T-helper 2 cell (primary cell): ENCODE measurements at places on chromosomes 6 and 20.

DNA sequence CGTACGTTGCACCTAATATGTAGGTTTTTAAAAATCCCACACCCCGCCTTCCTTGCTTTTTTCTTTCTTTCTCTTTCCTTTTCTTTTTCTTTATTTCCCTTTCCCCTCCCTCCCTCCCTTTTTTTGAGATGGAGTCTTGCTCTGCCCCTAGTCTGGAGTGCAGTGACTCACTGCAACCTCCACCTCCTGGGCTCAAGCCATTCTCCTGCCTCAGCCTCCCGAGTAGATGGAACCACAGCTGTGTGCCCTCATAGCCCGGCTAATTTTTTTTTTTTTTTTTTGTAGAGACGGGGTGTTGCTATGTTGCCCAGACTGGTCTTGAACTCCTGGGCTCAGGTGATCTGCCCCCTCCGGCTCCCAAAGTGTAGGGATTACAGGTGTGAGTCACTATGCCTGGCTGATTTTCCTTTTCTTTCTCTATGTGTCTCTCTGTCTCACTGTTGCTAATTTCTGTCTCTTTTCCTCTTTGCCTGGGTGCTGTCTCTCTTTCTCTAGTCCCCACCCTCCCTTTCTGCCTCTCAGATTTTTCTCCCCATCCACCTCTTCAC lies 61.2 kb downstream of the SRC start:
- no peak for DNase-seq

DNA sequence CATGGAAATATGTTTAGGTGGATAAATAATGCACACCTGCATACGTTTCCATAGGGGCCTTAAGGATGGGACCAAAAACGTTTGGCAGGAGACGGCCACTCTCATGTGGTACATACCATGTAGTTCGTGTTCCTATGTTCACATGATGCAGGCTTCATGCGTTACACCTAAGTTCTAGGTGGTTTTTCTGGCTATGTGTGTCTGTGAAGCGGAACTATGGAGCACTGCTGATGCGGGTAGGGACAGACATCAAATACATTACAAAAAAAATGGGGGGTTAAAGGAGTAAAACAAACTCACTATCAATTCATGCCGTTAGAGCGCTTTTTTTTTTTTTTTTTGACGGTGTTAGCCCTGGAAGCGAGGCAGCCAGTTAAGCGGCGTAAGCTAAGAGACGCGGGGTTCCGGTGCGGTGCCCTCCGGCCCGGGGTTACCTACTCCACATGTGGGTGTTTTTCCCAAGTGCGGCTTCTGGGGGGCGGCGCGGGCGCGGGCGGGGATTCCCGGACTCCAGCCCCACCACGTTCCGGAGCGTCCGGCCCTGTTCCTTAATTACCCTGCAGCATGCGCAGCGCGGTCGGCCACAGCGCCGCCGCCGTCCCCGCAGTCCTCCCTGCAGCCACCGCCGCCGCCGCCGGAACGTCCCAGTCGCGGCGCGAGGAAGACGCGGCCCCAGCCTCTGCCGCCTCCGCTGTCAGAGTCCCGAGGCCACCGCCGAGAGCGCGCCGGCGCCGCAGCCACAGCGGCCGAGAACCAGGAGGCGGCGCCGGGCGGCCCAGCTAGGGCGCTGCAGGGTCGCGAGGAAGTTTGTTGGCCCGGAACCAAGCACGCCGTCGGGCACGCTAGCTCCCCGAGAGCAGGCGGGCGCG lies 648 bp downstream of the COL19A1 start:
- peak; percentile 22 for DNase-seq

DNA sequence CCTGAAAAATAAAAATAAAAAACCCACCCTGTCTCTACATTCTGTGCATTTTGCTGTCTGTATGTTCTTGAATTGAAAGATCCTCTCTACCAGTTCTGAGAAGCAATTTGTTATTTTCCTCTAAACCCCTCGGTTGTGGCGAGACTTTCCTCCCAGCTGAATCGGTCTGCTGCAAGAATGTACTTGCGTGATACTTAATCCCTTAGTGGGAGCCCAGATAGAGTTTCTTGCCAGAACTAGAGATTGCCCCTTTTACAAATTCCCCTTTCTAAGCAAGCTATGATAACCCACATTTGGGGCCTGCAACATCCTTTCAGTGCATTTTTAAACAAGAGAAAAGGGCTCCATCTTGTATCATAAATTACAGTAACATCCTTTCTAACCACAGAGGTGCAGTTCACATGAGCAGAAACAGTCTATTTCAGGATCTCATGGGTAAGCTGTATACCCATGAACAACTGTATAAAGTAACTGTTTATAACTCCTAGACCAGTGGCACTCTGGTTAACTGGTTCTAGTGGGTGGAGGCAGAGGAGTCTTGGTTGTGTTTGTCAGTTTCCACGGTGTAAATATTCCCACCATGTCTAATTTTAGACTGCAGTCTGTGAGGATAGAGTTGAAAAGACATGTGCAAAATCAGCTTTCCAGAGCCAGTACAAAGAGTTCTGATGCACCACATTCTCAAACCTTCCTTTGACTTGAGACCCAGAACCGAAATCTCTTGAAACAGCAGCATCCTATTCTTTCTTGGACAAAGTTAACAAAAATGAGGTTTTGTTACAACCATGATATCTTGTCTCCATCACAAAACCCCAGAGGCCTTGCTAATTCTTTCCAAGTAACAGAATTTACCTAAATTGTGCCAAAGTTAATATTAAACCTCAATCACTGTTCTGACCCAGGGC lies 113.1 kb upstream of the ZNF217 start:
- no peak for DNase-seq

DNA sequence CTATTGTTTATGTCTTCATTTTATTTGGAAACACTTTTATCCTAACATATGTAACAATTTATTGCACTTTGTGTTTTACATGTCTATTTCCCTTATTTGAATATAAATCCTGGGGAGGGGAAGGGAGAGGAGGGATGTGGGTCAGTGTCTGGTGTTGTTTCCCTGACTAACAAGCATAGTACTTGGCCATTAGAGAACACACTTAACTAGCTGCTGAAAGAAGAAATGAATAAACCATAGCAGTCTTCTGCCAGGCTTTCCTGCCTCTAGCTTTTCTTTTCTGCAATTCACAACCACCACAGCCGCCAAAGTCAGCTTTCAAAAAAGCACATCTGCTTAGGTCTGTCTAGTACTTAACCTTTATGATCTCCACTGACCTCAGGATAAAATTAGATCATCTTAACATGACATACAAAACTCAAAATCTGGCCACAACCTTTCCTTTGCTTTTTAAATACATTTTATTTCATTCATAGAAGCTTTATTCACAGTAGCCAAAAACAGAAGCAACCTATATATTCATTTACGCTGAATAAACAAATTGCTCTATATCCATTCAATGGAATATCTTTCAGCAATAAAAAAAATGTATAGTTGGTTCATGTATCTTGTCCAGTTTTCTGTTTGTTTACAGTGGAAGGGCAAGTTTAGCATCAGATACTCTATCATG lies 16.3 kb downstream of the PDSS2 start:
- no peak for DNase-seq

DNA sequence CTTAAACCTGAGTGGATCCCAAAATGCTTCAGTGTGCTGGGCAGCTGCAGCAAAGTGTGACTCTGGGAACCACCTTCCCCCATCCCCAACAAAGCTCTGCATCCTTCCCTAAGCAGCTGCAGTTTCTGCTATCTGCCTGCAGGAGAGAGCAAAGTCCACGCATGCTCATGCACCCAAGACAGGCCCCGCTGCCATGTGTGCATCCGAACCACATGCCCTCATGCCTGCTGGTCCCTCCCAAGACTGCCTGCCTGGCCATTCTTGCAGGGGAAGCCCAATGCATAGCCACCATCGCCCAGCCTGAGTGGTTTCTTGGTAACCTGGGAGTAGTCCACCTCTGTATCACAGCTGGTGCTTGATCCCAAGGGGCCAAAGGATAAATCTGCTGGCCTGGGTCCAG lies 94.3 kb upstream of the OLIG3 start:
- no peak for DNase-seq

DNA sequence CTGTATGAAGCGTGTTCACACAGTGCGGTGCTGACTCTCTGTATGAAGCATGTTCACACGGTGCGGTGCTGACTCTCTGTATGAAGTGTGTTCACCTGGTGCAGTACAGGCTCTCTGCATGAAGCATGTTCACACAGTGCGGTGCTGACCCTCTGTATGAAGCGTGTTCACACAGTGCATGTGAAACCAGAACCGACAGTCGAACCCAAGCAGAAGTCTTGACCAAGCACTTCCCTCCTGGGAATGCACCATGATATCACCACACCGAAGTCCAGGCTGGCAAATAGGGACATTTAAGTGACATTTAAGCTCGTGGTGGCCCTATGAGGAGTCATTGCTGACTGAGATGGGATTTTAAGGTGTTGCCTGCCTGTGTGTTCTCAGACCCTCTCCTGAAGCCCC lies 11.3 kb upstream of the SERPINB1 start:
- no peak for DNase-seq

DNA sequence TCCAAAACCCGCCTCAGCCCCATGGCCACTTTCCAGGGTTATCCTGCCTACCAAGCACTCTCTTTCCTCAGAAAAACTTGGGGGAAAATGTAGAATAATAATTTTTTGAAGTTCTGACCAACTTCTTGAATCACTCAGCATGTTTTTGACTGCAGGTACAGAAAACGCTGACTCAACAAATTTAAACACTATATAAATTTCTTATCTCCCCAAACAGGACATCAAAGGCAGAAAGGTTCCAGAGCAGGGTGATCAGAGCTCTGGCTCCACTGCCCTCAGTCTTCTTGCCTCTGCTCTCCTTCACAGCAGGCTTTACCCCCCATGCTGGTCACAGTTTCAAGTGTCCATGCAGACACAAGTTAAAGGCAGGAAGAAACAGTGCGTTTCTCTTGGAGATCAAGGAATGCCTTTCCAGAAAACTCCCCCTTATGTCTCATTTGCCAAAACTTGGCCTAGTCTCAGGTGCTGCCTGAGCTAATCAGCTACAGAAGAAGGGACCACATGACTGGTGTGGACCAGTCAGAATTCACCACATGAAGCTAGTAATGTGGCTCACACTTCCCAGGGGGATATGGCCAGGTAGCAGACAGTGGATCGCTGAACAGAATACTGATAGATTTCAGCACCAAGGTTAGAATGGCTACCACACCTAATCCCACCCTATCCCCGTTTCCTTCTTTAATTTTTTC lies 24.4 kb upstream of the SLC17A3 start:
- no peak for DNase-seq

DNA sequence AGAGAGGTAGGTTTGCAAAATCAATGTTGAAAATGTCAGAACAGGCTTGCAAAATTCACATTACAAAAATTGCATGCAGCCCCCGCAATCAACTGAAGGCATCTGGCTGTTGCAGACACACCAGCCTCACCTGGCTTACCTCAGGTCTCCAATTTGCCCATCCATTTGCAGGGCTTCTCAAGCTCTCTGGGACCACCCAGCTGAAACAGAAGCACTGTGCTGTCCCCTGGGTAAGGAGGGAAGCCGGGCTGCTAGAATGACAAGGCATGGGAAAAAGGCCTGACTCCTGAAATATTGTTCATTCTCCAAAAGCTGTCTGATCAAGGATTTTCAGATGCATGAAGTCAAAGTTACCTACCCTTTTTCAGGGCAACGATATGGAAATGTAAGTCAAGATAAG lies 52.6 kb upstream of the CD93 start:
- no peak for DNase-seq
